ENCODE measurements at places on chromosomes 16 and 17. TPM values are rescaled to one million over a fixed set of nuclear protein-coding genes. Genes with fewer than 3 reads are reported as not detected.

Gene KRTAP3-1
- not detected for total RNA-seq

Gene CDRT15L2
- total RNA-seq = not detected

Gene KRTAP4-4
- not detected for total RNA-seq

Gene SLC22A31
- total RNA-seq = not detected

Gene AARS1
- total RNA-seq = 111 TPM

Gene ZFP3
- total RNA-seq = 2.0 TPM

Gene GPRC5C
- 1.8 TPM for total RNA-seq

Gene KRT9
- not detected for total RNA-seq

Gene PHF23
- 41.4 TPM for total RNA-seq

Gene MYH13
- not detected for total RNA-seq

Gene C1QTNF1
- 14.6 TPM for total RNA-seq

Gene GRIN2A
- total RNA-seq = not detected

Gene PTX4
- total RNA-seq = not detected

Gene COPZ2
- 3.8 TPM for total RNA-seq

- no peak for DNase-seq
These were observed 13.2 kb upstream of the SPN start for GRCh38 chr16:29649588-29650494.

DNA sequence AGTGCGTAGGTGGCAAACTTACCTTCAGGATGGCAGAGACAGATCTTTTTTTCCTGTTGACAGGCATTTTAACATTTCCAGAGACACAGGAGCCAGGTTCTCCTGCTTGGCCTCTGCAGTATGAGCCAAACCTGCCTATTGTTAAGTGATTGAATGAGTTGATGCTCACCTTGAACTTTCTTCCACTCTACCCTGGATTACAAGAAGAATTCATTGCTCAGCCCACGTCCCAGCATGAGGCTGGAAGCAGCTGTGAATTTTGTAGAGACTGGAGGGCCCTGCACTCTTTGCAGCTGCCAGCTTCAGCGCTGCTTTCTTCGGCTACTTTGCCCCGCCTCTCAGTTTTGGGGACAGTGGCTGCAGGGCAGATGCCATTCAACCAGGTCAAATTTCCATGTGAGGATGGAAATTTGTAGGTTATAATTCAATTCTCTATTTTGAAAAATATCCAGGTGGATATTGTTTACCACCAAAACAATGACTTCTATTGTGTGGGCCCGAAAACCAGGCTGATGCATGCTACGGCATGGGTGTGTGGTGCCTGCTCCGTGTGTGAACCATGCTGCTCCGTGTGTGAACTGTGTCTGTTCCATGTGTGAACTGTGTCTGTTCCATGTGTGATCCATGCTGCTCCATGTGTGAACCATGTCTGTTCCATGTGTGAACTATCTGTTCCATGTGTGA lies 75.2 kb upstream of the METTL9 start:
- DNase-seq = no peak

- DNase-seq = no peak
These were observed 150.9 kb downstream of the HS3ST3B1 start for GRCh38 chr17:14451729-14452191.

GRCh38 chr16:20221208-20221607 lies 106.1 kb downstream of the GP2 start:
- no peak for DNase-seq

DNA sequence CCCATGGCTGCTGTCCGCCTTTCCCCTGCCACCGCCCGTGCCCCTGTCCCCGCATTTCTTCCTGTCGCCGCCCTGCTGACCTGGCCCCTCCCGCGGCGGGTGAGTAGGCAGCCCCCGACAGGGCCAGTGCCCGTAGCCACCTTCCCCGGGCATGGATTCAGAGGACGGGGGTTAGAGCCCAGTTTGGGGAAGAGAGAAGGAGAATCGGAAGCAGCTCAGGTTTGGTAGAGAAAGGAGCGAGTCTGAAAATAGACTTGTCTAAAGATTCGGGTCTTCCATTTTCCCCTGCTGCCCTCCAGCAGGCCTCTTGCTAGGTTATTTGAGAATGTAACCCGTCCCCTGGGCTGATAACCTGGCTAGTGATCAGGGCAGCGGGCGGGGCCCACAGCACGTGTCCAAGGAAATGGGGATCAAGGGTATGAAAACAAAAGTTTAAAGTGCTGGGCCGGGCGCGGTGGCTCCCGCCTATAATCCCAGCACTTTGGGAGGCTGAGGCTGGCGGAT lies 7.9 kb upstream of the CLDN9 start:
- DNase-seq = no peak

- DNase-seq = no peak
These were observed 68.2 kb downstream of the IRX5 start for GRCh38 chr16:54998834-54999233.

GRCh38 chr17:43393944-43394482 lies 4.8 kb upstream of the ARL4D start:
- DNase-seq = peak; percentile 91

GRCh38 chr16:27205423-27206065 lies 2.2 kb downstream of the KDM8 start:
- no peak for DNase-seq

GRCh38 chr17:55734128-55734781 lies 11.6 kb upstream of the TMEM100 start:
- DNase-seq = no peak

GRCh38 chr17:39755554-39756379 lies 18.0 kb downstream of the GRB7 start:
- no peak for DNase-seq

- DNase-seq = no peak
These were observed 8.2 kb upstream of the RPL27 start for GRCh38 chr17:42989726-42990652.

DNA sequence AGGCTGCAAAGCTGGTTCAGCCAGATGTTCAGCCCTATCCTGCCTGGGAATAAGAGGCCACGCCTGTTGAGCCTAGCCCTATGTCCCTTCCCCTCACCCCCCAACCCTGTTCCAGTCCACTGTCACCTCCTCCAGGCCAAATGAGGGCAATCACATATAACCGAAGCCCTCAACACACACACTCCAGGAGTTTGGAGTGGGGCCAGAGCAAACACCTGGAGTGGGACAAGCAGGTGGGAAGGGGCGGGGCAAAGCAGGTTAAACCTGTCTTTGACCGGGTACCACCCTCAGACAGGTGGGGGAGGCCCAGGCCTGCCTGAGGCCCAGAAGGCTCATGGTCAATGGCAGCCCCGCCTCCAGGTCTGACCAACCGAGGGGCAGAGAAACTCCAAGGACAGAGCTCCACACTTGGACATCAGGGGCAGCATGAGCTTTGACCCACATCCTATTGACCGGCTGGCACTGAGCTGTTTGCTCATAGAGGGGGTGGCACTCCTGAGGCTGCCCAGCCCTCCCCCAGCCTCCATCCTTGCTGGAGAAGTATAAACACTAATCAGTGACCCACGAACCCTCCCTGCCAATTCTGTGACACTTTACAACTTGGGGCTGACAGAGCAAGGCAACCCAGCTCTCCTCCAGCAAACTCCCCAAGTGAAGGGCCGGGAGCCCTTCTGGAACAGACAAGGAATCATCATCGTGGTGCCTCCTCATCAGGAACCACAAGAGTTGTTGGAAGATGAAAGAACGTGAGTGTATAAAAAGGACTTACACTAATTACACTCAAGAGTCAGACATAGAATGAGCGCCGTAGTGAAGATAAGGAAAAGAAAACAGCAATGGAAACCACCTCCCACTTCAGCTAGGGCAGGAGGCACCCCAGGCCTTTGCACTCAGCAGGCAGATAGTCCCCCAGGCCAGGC lies 1.5 kb downstream of the ESRP2 start:
- no peak for DNase-seq

- DNase-seq = peak; percentile 76
These were observed 1.4 kb upstream of the HES7 start for GRCh38 chr17:8125154-8125946.

GRCh38 chr17:49482144-49482817 lies 12.8 kb upstream of the NGFR start:
- no peak for DNase-seq

DNA sequence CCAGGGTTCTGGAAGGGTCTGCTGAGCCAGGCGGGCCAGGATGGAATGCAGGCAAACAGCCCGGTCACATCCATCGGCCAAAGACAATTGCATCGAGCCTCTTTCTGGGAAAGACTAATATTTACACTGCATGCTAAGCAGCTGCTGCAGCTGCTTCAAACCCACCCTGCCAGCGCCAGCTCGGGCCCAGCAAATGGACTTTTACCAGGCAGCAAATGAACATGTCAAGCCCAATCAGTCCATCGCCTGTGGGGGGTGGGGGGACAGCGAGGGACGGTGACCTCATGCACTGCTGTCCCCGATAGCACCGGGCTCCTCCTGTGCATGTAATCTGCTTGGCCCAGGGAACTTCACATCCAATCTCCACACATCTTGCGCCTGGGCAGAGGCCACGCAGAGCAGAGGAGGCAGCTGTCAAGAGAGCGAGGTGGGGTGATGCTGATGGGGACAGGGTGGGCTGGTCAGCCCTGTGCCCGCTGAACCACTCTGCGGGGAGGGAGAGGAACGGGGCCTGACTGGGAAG lies 39.4 kb upstream of the CDH5 start:
- no peak for DNase-seq

- no peak for DNase-seq
These were observed 62.9 kb upstream of the AMZ2 start for GRCh38 chr17:68184816-68185436.

- peak; percentile 99 for DNase-seq
These were observed at the start of gene AP1G1 for GRCh38 chr16:71808593-71809459. TSS of gene AP1G1 (minus strand) at chr16:71808834. CDS start at chr16:71789479, 19,355 bp downstream.

GRCh38 chr17:4045487-4045886 lies 81.2 kb upstream of the ATP2A3 start:
- DNase-seq = no peak

DNA sequence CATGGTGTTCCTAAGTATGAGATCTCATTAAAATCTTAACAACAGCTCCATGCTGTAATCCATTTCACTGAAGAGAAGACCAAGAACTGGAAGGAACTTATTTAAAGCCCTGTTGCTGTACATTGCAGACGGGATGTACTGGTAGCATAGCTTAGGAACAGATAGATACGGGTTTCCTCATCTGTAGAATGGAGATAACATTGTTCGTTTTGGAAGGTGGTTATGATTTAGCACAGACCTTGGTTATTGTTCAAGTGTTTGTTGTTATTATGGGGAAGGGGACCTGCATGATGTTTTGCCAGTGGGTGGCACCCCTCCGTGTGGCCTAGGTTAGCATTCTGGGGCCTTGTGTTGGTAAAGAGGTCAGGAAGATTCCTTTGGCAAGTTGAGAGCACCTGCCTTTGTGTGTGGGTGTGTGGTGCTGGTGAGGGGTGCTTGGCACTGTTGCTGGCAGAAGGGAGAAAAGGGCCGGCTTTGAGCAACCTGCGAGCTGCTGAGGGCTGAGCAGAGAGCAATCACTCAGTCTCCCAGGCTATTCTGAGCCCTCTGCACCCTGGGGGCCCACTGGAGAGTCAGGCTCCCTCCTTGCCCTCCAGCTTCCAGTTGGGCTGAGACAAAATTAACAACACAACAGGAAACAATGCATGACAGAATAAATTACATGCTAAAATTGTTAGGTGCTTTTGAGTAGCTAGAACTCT lies 2.3 kb downstream of the TAOK2 start:
- peak; percentile 41 for DNase-seq

GRCh38 chr17:80101946-80102663 lies 724 bp downstream of the GAA start:
- peak; percentile 40 for DNase-seq

GRCh38 chr16:73018821-73019456 lies 29.0 kb downstream of the ZFHX3 start:
- no peak for DNase-seq

GRCh38 chr16:19377864-19378263 lies 39.8 kb upstream of the TMC5 start:
- peak; percentile 7 for DNase-seq

DNA sequence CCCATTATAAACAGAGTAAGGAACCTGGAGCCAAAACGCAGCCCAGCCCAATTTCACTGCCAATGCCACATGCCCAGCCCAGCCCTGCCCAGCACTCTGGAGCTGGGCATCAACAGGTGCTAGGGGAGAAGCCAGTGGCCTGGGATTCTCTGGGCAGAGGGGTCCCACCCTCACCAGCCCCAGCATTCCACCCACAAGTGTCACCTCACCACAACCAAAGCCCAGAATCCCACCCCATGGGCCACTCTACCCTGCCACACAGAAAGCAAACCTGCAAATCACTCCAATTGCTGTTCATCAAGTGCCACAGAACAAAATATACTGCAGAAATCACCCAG lies 102.5 kb upstream of the CDH5 start:
- DNase-seq = no peak

DNA sequence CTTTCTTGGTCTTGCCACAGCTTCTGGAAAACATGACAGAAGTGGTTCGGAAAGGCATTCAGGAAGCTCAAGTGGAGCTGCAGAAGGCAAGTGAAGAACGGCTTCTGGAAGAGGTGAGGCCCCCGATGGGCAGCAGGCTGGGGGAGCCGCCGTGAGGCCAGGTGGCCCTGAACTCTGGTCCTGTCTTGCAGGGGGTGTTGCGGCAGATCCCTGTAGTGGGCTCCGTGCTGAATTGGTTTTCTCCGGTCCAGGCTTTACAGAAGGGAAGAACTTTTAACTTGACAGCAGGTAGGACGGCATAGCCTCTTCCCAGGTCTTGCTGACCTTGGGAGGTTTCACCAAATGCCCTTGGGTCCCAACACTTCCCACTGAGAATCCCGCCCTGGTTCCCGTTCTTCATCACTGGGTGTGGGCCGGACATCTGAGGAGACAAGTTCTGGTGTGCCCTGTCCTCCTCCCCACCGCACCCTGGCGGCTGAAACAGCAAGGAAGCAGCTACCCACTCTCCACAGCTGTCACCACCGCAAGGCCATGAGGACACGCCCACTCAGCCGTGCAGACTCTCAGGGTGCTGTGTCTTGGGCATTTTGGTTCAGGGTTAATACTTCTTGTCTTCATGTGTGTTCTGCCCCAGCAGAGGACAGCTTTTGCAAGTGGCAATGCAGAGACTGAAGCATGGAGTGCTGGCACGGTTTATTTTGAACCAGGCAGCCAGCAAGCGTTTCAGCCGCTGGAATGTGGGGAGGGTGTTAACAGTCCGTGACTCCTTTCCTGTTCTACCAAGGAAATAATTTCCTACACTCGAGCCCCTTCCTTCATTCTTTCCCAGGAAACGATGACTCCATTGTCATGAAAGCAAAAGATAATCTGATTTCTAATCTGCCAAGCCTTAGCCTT lies 21.4 kb downstream of the NTAN1 start:
- DNase-seq = peak; percentile 79

GRCh38 chr17:56635641-56636040 lies 42.1 kb downstream of the NOG start:
- DNase-seq = no peak

DNA sequence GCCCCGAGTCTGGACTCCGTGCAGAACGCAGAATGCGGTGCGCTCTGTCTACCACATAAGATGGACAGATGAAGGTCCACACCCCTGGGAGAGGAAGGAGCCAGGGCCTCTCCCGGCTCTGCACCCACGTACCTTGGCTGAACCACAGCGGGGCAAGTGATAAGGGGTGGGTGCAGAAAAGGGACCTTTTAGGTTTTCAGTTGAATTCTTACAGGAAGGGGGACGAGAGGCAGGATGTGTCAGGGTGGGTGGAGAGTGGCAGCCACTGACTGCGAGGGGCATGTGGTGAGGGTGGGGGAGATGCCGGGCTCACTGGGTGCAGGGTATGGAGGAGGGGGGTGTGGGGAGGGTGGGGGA lies 372 bp downstream of the CD300A start:
- no peak for DNase-seq
